CD4-positive, alpha-beta T cell treated with Interleukin-21 for 1 hour (primary cell): ENCODE measurements at places on chromosomes 1 and 21.

GRCh38 chr1:228208831-228209551, 1.1 kb downstream of the OBSCN start:
- no peak for DNase-seq

GRCh38 chr1:110927484-110928075, 36.1 kb downstream of the LRIF1 start:
- no peak for DNase-seq

DNA sequence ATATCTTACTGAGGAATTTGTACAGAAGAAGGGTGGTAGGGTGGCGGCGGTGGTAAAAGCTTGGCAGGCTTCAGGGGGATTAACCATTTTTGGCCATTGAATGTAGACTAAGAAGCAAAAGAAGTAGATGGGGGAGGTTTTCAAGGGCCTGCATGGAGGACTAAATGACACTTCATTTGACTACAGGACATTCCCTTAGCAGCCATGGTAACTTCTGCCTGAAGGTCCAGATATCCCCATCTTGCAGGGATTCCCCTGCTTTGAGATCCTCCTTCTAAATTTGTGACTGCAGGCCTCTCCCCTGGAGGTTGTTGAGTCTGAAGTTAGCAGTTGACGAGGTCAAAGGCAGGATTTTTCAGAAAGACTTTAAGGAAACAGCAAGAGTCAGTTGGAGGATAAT, 4.8 kb downstream of the VASH2 start:
- DNase-seq: no peak

DNA sequence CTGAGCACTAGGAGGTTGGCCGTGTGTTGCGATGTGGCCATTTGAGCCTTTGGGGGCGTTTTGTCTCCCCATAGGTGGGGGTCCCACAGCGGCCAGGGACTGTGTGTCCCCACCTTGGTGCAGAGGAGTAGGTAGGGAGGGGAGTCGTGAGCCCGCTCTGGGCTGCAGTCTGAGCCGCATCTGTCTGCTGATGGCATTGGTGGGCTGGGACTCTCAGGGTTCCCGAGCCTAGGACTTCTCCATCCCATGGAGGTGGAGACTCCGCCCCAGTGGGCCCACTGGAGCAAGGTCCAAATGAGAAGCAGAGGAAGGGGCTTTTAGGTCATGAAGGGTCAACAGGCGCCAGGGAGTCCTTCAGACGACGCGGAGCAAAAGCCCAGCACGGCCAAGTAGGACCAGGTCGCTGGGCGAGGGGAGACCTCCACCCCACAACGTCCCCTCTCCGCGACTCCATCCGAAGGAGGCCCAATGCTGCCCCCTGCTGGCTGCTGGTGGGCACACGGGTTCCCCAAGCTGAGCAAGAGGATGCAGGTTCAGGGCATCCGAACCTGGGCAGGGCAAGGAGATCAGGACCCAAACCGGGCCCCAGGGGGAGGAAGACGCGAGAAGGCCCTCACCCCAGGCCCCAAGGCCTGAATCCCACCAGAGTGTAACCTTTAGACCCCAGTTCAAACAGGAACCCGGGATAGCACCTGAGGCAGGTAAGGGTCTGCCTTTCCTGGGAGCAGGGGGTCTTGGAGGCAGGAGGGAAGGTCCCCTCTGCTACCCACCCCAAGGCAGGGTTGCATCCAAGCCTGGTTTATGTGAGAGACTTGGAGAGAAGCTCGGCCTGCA, 14.9 kb downstream of the TTC34 start:
- peak; percentile 72 for DNase-seq

DNA sequence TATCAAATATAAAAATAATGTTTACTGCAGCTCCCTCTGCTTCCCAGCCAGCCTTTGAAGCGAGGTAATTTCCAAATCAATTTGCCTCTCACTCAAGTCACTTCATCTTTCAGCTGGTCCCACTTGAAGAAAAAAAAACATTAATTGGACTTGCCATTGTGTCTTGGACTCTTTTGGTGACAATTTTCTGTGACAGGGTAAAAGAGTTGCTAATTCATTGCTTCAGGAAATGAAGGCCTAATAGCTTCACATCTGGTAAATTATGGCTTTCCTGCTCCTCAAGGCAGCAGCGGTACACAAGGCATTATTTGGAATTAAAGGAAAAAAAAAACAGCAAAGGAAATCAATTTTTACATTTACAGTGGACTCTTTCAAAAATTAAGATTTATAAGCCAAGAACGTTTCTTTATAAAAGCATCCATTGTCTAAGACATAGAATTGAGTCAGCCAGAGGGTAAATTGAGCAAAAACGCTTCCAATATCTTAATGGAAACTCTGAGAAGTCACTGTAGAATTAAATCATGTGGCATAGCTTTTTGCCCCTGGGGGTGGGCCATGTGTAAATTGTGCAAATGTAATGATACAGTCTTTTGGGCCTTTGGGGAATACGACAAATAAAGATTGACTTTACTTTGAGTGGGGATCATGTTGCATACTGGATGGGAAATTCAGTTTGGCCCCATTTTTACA, 102.5 kb downstream of the LYPLAL1 start:
- no peak for DNase-seq

DNA sequence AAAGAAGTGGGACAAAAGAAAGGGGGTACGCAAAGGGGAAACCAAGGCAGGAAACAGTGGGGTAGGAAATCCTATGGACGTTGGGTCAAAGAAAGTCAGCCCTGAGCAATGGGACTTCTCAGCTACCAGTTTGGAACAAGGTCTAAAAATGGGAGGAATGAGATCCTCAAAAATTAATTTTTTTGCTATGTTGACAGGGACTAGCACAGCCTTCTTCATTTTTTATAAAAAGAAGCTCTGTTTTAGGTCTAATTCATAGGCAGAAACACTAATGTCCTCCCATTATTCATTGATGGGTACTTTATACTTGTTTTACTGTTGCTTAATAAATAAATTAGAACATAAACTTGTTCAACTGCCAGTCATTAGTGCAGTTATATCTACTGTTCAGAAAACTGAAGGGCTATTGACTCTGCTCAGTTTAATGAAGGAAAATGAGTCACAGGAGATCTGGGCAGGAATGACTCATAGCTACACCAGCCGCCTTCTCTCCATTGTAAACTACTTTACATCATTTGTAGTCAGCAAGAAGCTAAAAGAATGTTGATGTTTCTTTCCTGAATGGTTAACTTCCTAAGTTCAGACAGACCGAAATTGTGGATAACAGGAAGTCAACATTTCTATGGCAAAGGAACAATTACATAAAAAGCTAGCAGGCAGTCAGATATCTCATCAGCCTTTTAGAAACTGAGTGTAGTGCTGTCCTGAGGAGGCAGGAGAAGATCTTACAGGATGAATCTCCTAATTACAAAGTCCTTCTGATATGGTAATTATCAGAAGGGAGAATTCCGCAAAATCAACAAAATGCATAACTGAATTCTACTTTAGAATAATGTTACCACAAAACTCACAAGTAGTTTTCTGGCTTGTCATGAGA, 356.4 kb upstream of the PKN2 start:
- no peak for DNase-seq

DNA sequence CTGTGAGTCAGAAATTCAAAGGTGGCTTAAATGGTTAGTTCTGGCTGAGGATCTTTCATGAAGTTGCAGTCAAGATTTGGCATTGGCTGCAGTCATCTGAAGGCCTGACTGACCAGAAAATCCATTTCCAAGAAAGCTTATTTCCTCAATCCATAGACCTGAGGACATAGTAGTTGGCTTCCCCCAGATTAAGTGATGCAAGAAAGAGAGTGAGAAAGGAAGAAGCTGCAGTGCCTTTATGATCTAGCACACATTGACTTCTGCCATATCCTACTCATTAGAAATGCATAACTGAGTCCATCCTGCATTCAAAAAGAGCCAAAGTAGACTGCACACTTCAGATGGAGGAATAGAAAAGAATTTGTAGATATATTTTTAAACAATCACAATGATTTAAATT, 222.6 kb downstream of the COL24A1 start:
- DNase-seq: no peak

DNA sequence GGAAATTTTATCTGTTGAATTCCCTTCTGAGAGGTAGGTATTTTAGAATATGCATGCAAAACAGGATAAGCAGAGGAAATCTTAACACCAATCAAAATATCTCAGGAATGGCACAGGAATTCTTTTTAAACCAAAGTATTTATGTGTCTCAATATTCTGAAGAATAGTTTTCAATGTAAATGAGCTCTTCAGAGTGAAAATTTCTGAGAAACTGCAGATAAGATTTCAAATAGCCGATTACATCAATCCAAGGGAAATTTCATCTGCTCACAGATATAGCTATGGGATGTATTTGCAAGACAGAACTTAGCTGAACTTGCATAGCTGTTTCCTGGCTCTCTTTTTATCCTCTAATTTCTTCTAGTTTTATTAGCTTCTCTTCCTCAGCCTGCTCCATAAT, 209.5 kb downstream of the GRIK1 start:
- no peak for DNase-seq

GRCh38 chr1:103129796-103130195, 21.5 kb upstream of the COL11A1 start:
- no peak for DNase-seq

- DNase-seq: peak; percentile 9
These were observed 16.1 kb upstream of the PADI6 start for GRCh38 chr1:17355898-17356297.

GRCh38 chr1:19260211-19261138, 8.9 kb downstream of the MRTO4 start:
- no peak for DNase-seq

GRCh38 chr1:113860891-113861290, 10.6 kb downstream of the PTPN22 start:
- DNase-seq: no peak

GRCh38 chr1:114077188-114077587, 76.5 kb downstream of the SYT6 start:
- DNase-seq: no peak

DNA sequence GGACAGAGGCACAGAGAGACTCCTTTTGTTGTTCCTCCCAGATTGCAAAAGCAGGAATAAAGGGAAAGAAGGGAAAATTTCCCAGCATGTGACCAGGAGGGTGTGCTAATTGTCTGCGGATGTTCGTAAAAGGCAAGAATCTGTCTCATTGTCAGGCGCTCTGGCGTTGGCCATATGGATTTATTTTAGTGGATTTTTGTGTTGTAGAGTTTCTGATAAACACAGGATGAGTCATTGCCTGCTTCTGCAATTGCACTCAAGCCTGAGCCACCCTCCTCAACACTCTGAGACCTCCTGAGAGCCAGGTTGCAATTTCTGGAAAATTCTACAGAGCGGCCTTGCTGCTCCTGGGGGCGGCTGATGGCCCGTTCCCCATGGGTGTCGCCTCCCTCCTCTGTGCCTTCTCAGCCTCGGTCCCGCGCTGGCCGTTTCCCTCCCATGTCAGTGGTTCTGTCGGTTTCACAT, 227.7 kb downstream of the KAZN start:
- DNase-seq: no peak

- no peak for DNase-seq
These were observed 122.7 kb downstream of the CLEC20A start for GRCh38 chr1:178374016-178374415.

DNA sequence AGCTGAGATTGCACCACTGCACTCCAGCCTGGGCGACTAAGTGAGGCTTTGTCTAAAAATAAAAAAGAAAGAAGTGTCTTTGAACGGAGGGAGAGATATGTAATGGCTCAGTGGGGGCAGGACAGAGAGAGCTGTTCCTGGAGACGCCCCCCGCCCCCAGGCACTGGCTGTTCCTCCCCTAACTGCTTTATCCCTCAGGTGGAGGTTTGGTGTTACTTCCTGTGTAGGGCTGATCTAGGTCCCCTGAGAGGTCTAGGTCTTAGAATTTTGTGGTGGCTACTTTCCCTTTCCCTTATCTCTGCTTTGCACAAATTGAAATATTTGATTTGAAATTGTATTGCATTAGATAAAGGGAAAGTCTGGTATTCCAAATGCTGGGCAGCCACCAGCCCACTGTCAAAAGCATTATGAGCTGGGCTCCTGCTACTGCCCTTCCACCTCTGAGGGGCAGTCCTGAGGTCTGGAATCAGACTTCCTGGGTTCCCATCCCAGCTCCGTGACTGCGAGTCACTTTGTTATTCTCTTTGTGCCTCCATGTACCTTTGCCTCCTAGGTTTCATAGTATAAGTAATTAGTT, 134.8 kb upstream of the KIF26B start:
- no peak for DNase-seq

- DNase-seq: no peak
These were observed 25.7 kb upstream of the OR10J5 start for GRCh38 chr1:159561497-159561896.

- DNase-seq: no peak
These were observed 63.9 kb downstream of the CSMD2 start for GRCh38 chr1:34101151-34101550.

GRCh38 chr1:204176049-204176448, 9.9 kb upstream of the REN start:
- no peak for DNase-seq

DNA sequence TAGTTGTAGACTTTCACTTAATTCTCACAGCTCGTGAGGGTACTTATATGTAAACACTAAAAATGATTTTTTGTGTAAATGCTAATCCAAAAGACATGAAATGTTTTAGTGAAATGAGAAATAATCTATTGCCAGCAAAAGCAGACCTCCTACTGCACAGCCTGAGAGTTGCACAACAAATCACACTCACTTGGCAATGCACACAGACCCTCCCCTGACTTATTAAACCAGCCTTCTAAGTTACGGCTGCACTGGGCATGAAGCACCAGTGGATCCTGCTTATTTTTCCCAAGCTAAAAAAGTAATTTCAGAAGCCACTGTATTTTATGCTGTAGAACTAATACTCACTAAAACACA, 10.3 kb downstream of the ERRFI1 start:
- DNase-seq: no peak

DNA sequence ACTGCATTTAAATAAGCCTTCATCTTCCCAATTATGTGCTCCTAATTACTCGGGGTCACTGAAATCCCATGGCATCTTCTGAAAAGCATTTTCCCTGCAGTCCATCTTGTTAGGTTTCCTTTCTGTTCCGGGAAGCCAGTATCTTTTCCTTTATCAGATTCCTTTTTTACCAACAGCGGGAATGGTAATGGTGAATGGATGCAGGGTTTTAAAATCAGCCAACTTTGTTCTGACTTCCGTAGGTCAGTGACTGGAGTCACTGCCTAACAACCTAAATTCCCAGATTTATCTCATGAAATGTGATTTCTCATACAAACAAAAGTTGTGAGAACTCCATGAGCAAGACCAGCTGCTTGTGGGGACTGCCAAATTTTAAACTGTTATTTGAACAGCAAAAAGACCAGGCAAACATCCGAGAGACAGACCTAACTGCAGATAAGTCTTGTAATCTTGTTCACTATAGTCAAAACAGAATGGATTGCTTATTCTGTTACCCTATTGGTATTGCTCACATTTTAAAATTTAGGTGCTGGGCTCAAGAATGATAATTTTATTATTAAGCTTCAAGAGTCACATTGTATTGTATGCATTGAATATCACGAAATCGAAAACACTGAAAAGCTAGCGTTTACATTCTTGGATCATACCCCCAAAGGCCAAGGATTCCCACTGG, 1.2 kb upstream of the RWDD3 start:
- no peak for DNase-seq
